ENCODE measurements at places on chromosomes 4 and X.

GRCh38 chr4:183300655-183301054 lies 19.4 kb downstream of the CLDN22 start:
- no peak for DNase-seq

GRCh38 chr4:54781756-54782155 lies 124.0 kb downstream of the KIT start:
- no peak for DNase-seq

DNA sequence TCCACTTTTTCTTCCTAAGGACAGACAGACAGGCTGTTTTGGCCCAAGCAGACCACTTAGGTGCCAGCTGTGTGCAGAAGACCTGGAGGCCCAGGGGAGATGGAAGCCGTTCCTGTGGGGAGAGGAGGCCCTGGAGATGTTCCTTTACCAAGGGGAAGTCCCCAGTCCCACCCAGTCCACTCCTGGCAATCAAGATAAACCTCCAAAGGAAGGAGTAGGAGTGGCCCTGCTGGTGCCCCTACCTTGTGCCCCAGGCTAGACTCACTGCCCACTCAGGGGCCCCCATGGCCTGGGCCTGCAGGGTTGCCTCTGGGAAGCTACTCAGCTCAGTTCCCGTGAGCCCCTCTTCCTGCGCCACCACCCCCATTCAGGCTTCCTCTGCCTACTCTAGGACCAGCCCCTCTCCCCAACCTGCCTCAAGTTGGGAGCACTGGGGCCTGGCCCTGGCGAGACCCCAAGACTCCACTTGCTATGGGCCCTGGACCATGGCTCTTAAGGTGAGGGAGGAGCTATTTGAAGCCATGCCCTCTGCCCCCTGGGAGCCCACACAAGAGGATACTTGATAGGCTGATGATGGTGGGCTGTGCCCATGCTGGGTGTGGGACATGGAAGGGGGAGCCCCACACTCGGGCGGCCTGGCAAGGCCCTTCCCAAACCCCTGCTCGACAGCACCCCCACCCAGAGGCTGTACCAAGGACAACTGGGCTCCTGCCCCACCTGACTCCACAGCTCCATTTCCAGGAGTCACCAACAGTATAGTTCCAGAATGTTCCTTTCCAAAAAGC lies 24.8 kb upstream of the RNF4 start:
- peak; percentile 18 for DNase-seq

- peak; percentile 26 for DNase-seq
Observed at GRCh38 chrX:100512471-100512870, 72.3 kb upstream of the TNMD start.

GRCh38 chr4:149882251-149882650 lies 66.6 kb upstream of the IQCM start:
- DNase-seq, result no peak

DNA sequence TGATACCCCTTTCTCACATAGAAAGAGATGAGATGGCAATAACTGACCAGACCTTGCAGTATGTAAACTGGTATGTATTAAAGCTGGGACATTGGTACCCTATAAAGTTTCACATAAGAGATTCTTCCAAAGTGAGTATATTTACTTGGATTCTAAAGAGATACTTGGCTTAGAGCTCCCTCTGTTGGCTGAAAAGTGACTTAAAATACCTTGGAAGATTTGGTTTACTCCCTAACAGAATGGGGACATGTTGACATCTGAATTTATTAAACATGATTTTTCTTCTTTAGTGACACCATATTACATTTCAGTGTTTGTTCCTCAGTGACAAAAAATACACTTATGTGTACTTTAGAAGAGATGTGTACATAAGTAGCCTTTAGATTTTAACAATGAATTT lies 47.9 kb upstream of the RGN start:
- peak; percentile 78 for DNase-seq

DNA sequence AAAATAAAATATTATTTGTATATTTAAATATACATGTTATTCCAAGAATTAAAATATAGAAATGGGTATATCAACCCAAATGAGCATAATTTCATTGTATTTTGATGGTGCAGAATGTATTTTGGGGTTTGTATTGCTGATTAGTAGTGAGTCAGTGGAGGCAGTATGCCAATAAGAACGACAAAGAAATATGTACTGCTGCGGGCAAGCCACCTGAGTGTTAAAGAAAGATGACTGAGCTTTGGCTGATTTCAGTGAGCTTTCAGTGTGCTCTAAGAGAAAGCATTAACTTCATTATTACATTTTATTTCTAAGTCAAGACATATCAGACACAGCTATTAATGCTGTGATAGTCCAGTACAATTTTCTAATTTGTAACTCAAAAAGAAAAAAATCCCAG lies 297.8 kb downstream of the ANK2 start:
- no peak for DNase-seq

DNA sequence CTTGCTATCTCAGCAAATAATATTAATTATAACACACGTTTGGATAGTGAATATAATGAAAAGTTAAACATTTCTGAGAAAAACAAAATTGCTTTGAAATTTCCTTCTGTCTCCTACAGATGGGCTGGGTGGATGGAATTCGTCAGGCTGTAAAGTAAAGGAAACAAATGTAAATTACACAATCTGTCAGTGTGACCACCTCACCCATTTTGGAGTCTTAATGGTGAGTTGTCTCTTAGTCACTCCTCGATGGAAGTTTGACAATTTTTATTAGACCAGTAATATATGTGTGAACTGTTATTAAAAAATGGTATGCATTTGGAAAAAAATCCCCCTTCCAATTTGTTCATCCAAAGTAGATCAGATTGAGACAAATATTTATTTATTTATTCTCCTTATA lies 92.5 kb upstream of the BRS3 start:
- DNase-seq, result no peak

- DNase-seq, result no peak
Observed at GRCh38 chr4:119592830-119593229, 35.8 kb downstream of the PDE5A start.

DNA sequence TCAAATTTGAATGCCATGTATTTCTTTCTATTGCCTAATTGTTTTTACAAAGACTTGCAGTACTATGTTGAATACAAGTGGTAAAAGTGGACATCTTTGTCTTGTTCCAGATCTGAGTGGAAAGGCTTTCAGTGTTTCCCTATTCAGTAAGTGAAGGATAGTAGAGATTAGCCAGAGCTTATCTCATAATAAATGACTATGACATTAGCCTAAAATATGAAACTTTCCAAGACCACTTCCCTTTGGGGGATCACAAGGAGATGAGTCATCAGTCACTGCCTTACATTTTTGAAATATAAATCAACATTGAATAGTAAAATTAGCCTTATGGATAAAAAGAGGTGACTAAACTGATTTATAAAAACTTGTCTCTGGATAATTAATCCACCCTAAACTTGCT lies 554.1 kb upstream of the MAGEB2 start:
- no peak for DNase-seq

DNA sequence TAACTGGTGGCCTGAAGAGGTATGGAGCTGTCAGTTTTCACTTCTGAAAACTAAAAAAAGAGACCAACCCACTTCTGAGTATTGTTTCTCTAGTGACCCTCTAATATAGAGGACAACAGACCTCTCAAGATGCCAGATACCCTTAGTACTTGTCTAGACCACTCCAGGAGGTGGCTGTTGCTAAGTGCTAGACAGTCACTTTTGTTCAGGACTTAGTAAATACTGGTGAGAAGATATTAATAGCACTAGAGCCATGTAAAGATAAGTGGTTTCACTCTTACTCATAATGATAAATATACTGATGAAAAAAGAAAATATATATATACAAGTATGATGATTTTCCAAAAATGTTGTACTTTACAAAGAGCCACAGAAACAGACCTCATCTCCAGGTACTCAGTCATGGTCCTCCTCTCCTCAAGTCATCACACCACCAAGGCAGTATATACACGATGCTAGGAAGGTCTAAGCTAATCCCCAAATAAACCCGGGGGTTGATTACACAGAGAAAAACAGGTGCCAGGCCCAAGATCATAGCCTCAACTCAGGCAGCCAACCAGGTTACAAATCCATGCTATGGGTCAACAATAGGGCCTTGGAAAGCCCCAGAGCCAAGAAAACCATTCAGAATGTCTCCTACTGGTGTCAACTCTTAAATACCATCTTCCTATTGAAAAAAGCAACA lies 66.9 kb downstream of the ARHGEF9 start:
- DNase-seq, result no peak

DNA sequence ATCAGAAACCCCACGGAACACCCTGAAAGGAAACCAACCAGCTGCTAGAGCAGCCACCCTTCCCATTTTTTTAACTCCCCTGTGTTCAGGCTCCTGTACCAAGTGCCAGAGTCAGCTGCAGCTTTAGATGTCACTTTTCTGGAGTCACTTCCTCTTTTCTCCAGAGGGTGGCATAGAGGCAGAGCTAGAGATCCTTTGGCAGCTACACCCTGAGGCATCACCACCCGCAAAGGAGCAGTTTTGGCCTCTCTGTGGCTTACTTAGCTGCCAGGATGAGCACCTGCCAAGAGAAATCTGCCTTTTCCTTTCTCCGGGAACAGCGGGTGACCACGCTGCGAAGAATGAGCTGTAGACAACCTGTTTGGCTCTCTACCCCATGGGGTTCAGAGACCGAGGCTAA lies 58.0 kb upstream of the CHRDL1 start:
- peak; percentile 45 for DNase-seq

GRCh38 chr4:21605006-21605405 lies 343.6 kb downstream of the KCNIP4 start:
- DNase-seq, result no peak

GRCh38 chr4:10316851-10317250 lies 140.4 kb downstream of the ZNF518B start:
- no peak for DNase-seq

GRCh38 chr4:4379540-4380087 lies 7.3 kb upstream of the NSG1 start:
- no peak for DNase-seq

DNA sequence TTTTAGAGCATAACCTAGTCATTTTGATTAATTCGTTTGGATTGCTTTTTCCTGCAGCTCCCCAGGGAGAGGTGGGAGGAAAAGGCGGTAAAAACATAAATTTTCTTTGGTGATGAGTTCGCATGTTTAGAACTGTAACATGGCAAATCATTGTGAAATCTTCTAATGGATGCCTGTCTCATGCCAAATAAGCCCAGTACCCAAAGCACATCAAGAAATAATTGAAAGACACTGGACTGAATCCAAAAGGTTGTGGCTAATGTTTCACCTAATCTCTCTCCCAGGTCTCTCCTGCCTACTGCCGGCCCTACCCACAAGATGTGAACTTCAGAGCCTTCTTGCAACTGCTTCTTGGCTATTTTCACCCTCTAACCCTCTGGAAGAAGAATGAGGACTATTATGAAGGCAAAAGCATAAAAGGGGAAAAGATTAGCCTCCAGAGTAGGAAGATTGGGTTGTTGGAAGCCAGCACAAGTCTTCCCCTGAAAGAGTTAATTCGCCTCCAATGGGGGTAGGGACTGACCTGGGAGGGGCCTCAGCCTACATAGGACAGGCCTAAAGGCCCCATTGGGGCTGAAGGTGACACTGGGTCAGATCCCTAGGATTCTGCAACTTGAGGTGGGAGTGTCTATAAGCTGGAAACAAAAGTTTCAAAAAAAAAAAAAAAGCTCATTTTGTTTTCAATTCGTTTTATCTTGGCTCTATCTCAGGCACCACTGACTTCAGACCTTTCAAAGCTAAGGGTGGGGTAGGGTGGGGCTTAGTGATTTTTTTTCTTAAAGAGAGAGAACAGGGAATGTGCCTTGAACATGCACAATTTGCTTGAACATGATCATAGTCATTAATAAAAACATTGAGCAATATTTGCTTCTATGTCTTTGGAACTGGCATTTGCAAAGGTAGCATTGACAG lies 278.6 kb upstream of the KLF3 start:
- DNase-seq, result peak; percentile 87

- DNase-seq, result peak; percentile 52
Observed at GRCh38 chr4:78768452-78769180, 7.5 kb upstream of the BMP2K start.

DNA sequence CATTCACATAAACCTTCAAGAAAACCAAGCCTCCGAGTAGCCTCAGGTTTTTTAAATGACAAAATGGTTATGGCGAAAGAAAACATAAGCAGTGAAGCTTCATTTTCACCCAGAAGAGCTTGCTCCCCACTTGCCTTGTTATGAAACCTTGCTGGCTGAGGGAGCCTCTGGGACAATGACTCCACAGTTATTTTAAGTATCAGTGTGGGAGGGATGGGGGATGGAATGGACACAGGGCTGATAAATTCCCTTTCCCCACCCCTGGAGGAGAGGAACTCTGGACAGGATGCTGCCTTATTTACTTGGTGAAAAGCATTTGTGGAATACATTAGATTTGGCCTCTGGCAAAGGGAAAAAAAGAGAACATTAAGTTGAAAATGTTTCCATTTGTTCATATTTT lies 220.7 kb upstream of the CNKSR2 start:
- no peak for DNase-seq

DNA sequence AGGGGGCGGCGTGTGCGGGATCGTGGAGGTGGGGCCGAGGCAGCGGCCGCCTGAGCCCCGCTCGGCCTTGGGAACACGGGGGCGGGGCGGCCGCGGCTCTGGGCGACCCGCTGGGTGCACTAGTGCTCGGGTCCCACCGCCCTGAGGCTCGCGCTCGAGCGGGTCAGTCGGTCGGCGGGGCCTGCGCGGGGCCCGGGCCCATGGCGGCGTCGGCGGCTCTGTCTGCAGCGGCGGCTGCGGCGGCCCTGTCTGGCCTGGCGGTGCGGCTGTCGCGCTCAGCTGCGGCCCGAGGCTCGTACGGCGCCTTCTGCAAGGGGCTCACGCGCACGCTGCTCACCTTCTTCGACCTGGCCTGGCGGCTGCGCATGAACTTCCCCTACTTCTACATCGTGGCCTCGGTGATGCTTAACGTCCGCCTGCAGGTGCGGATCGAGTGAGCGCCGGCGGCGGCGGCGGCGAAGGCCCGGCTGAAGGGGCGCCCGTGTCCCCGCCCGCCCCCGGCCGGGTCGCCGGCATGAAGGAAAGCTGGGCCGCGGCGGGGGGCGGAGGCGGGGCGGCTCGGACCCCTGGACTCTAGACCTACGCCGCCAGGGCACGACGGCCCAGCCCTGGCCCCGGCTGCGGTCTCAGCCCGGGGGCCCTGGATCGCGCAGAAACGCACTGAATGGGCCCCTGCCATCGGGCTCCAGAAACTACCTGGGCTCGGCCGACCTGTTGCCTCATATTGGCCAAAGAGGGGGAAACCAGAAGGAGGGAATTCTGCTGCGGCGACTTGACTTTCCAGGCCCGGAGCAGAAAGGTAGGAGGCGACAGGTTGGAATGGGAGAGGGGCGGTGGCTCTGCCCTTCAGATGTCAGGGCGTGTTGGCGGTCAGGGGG lies at the start of gene SMIM10L2A:
Gene SMIM10L2A (plus strand): TSS at position 13 of the 878 bp plus-strand sequence. CDS start 188 bp downstream, at position 201.
- no peak for DNase-seq

DNA sequence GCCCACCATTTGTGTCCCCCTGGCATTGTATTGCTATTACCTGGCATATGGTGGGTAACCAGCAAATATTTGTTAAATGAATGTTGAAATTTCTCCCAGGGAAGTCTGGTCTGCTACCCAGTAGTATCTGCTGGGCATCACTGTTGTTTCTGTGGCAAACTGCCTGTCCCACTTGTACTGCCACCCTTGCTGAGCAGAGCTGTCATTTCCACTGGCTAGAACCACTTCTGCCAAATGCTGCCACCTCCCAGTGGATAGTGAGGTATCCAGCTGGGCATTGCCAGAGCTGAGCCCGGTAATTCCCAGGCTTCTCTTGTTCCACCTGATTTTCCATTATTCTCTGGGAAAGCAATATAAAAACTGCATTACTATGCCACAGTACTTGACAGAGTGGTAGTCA lies 186.7 kb upstream of the NOCT start:
- DNase-seq, result no peak

Measured in hematopoietic multipotent progenitor cell treated with erythropoietin and hydrocortisone succinate and interleukin-3 and kit ligand, for 6 days (in vitro differentiated cells).